8988T (cell line): ENCODE measurements at places on chromosomes 2 and 18.

GRCh38 chr18:8937160-8938094 is 165.1 kb upstream of the NDUFV2 start:
- no peak for DNase-seq

GRCh38 chr2:105872142-105872728 is 127.5 kb downstream of the NCK2 start:
- no peak for DNase-seq

DNA sequence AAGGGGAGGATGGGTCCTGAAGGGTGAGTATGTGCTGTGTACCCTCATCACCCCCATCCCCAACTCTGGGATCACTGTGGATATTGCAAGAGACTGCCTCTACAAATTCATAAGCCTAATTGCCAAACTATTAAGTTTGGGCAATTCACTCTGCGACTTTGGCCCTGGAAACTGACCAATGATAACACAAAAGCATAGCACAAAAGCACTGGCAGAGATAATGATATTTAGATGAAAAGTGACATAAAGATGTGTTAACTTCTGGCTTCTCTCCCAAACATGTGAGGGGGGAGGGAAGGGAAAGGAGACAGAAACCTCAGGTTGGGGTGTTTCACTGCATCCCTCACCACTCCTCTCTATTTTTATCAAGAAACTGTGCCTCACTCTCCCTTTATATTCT is 150.3 kb downstream of the SATB2 start:
- DNase-seq: no peak

DNA sequence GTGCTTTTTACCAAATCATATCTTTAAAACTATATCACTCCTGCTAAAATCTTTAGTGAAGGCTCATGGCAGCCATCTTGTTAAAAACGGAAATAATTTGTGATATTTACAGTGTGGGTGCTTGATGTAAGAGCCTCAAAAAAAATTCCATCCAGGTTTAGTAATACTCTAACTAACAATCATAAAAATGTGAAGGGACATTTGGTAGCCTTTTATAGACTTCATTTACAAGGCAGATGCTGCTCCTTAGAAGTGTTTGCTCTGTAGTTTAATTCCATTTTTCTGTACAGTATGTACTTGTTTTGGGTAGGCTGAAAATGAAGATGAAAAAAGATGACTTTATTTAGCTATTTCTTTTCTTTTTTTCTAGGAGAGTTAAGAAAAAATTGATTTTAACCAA is 525.0 kb downstream of the ZEB2 start:
- no peak for DNase-seq

DNA sequence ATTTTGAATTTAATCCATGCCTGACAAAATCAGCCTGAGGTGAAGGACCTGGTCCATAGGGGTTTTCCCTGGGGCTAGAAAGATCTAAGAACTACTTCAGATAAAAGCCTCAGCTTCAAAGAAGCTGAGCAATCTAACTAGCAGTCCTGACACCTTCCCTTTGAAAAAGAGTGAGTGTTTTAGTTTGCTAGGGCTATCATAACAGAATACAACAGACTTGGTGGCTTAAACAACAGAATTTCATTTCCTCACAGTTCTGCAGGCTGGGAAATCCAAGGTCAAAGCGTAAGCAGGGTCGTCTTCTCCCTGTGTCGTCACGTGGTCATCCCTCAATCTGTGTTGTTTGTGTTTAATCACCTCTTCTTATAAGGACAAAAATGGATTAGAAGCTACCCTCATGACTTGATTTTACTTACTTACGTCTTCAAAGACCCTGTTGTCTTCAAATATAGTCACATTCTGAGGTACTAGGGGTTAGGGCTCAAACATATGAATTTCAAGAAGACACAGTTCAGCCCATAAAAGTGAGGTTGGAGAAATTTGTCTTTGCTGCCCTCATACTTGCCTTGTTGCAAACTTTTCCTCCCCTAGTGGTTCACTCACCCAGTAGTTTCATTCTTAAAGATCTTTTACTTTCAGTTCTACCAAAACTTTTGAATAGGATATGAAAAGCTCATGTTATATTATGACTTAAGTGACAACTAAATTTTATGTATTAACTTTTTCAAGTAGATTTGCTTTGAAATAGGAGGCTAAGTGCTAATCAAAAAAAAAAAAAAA is 673.8 kb downstream of the ARHGAP15 start:
- no peak for DNase-seq

DNA sequence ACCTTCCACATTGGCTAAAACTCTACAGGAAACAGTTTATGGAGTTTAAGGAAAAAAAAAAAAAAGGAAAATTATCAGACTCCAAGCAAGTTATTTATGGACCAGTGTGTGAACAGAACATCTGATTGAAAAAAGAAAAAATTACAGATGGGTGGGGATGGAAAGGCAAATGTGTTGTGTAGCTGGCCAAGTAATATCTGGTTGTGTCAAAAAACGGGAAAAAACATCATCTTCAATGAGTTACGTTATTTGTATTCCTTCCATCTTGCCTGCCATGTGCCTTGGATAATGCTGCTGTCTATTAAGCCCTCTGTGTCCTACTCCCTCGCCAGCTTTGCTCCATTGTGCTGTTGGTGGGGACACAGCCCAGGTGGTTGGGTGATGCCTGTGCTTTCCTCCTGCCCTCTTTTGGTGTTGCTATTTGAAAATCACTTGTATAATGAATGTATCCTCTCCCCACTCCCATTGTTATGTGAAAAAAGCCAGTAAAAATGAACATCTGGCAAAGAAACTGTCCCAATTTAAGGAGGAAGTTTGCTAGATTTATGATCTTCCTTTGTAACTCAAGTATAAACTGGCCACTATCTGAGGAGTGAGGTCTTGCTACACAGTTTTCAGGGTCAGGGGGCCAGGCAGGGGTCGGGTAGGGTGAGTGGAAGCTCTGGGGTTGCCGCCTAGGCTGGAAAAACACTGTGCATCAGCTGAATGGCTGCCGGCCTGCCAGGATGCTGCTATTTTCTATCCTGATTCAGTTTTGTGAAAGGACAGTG is 155.9 kb downstream of the FMNL2 start:
- no peak for DNase-seq

DNA sequence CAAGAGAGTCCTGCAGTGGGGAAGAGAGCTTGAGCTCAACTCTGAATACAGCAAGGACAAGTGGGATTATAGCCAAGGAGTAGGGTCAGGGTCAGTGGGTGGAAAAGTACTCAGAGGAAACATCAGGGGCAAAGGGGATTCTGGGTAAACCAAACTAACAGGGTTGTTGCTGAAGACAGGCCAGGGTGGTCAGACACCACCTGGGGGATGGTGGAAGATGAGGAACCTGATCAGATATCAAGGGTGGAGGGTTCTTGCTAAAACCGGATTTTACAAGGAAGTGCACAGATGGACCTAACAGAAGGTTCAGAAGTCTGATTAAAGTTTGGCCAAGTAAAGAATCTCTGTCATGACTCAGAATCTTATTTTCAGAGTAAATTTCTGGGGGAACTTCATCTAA is 16.5 kb downstream of the OSBPL1A start:
- DNase-seq: no peak
